Right atrium auricular region (tissue), 2 donors: ENCODE measurements at places on chromosomes 11 and 22.

DNA sequence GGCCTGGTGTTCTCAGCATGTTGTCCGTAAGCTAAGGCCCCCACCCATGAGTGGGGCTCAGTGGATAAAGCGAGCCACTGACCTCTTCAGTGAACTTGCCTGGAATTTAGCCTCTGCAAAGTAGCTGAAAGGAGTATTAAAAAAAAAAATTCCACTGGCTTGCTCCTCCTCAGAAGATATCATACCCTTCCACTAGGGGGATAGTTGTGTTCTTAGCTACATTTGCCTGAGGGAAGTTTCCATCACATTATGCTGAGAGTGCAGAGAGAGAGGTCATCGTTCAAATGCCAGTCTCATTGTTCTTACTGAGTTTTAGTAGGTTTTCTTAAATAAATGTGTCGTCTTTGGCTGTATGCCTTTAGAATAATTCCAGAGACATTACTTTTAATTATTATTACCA, 879.7 kb downstream of the JRKL start:
- no peaks in the 10 kb centered on the region for H3K36me3 ChIP-seq
- H3K27me3 ChIP-seq: no peaks in the 10 kb centered on the region
- no peak overlapping the region for H3K27ac ChIP-seq
- DNase-seq: no peak
- H3K4me3 ChIP-seq: no peak overlapping the region

- no peak for DNase-seq
- H3K36me3 ChIP-seq: no peaks in the 10 kb centered on the region
- H3K4me3 ChIP-seq: no peak overlapping the region
Measured at GRCh38 chr11:20016526-20016925, 143.7 kb downstream of the DBX1 start.

- no peaks in the 10 kb centered on the region for H3K4me1 ChIP-seq
- H3K36me3 ChIP-seq: no peaks in the 10 kb centered on the region
- no peak overlapping the region for H3K27ac ChIP-seq
- H3K27me3 ChIP-seq: no peaks in the 10 kb centered on the region
- no peak overlapping the region for H3K4me3 ChIP-seq
Measured at GRCh38 chr11:122847466-122847865, 9.2 kb downstream of the CRTAM start.

- H3K27ac ChIP-seq: no peak overlapping the region
- H3K36me3 ChIP-seq: no peaks in the 10 kb centered on the region
- H3K4me3 ChIP-seq: no peak overlapping the region
- DNase-seq: no peak
- no peaks in the 10 kb centered on the region for H3K27me3 ChIP-seq
Measured at GRCh38 chr11:7570938-7571521, 57.2 kb downstream of the PPFIBP2 start.

- no peak overlapping the region for H3K4me3 ChIP-seq
- no peak for DNase-seq
- no peak overlapping the region for H3K27ac ChIP-seq
Measured at GRCh38 chr11:17238377-17238776, 30.6 kb upstream of the PIK3C2A start.

DNA sequence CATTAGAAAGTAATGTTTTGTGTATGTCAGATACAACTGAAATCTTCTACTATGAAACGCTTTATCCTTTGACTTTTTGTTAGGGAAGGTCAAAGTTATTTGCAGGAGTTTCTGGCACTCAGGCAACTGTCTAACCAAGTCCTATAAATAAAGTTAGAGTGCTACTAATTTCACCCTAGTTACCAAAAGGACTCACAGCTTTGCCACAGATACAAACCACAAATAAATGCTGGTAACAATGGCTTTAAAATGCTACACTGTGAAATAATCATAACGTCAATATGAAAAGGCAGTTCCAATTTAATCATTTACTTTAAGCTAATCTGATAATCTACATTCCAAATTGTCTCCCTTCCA, 124.3 kb downstream of the RBFOX2 start:
- peak overlapping the region; percentile 65 for H3K27ac ChIP-seq
- H3K4me3 ChIP-seq: no peak overlapping the region
- DNase-seq: no peak
